Stimulated activated CD4-positive, alpha-beta T cell treated with anti-CD3 and anti-CD28 coated beads, Interleukin-1b, Interleukin-23, amount 100 ng/mL, for 48 hours (primary cell): ENCODE measurements at places on chromosomes 2 and 18.

GRCh38 chr18:6755107-6755506, 25.6 kb downstream of the ARHGAP28 start:
- DNase-seq: no peak

DNA sequence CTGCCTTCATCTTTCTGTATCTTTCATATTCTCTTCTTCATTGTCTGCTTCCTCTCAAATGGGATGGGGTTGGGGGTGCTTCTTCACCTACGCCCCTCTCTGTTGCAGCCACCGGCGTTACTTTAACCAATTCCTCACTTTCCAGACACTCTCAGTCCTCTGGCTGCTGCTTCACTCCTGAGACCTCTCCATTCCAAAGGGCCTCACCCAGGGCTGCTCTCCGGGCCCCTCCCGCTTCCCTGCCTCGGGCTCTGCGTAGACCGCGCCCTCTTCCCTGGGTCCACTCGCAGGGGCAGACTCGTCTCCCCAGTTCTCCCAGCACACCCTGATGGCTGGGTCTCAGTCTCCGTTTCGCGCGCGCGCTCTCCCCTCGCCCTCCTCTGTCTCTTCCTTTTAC, 926 bp downstream of the SERPINB8 start:
- DNase-seq: no peak

- no peak for DNase-seq
Observed at GRCh38 chr2:159617646-159618045, 1.3 kb upstream of the BAZ2B start.

DNA sequence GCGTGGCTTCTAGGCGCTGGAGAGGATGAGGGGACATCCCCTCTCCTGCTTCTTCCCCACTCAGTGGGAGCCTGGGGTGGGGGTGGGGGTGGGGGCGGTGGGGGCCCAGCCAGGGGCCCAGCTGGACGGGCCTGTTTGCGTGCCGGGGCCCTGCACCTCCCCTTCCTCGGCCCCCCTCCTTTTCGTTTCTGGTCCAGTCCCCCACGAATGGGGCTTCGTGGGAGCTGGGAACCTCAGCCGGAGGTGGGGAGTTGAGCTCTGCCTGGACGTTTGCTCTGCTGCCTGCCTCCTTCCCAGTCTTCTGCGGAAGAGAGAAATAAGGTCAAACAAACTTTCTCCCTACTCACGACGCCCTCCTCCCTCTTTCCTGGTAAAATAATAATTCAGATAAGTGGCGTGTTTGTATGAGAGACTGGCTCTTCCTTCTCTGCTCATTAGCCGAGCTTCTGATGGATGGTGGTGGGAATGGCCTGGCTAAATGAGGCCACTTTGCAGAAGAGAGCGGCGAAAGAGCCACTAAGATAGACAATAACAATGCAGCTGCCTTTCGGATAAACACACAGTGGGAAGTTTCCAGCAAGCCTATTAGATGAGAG, 782 bp downstream of the MTA3 start:
- peak; percentile 3 for DNase-seq

GRCh38 chr2:64838817-64839216, 150.4 kb upstream of the SLC1A4 start:
- no peak for DNase-seq

- no peak for DNase-seq
Observed at GRCh38 chr2:118669654-118670053, 177.8 kb downstream of the EN1 start.
